Immature natural killer cell (primary cell): ENCODE measurements at places on chromosomes 12 and 14.

GRCh38 chr14:88998027-88998426 lies 173.6 kb downstream of the TTC8 start:
- H3K4me3 ChIP-seq: no peak overlapping the region
- H3K27ac ChIP-seq: no peak overlapping the region
- DNase-seq: no peak
- no peaks in the 10 kb centered on the region for H3K36me3 ChIP-seq
- H3K27me3 ChIP-seq: peaks cover 5% of the 10 kb centered on the region

- H3K4me1 ChIP-seq: peaks cover 14% of the 10 kb centered on the region
- no peak for DNase-seq
- no peak overlapping the region for H3K4me3 ChIP-seq
- no peak overlapping the region for H3K27ac ChIP-seq
These were observed 109.1 kb upstream of the MAX start for GRCh38 chr14:65211341-65211987.

DNA sequence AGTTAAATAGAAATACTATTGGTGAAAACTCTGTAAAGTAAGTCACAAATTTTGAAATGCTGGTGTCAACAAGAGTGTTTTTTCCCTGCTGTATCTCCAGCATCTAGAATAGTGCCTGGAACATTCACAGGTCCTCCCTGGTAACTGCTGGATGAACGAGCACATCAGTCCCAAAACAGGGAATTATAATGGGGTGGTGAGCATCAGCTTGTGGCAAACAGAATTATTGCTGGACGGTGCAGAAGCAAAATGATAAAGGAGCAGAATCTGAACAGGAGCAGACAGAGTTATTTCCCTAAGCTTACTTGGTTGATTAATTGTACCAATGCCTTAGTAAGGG lies 129.9 kb downstream of the GRIP1 start:
- no peaks in the 10 kb centered on the region for H3K36me3 ChIP-seq
- H3K4me1 ChIP-seq: no peaks in the 10 kb centered on the region
- no peaks in the 10 kb centered on the region for H3K27me3 ChIP-seq
- DNase-seq: no peak

DNA sequence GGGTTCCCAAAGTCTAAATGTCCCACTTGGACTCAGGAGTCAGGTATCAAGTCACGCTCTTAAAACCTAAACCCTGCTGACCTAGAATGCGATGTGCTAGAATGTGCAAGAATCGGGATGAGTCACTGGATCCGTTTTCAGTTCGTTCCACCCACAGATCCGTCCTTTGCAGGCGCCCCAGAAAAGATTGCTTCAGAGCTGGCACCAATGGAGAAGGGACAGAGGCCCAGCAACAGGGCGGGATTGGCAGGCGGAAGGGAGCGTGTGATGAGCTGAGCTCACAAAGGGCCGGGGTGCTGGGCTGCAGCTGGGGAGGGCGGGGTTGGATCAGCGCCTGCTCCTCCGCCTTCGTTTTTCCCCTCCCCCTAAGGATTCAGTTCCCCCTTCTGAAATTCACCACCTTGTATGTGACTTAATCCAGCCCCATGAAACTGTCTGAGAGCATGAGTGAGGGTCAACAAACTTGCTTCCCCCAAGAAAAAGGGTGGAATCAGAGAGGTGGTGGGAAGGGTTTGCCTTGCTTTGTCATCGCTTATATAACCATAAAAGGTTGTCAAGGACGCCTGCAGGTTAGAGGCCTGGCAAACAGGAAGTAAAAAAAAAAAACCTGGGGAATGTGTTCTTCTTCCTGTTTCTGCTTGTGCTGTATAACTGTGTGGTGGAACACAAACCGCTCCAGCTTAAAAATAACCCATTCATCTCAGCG lies 2.8 kb upstream of the UBC start:
- H3K4me1 ChIP-seq: peaks cover 92% of the 10 kb centered on the region
- H3K36me3 ChIP-seq: peaks cover 23% of the 10 kb centered on the region
- peaks cover 56% of the 10 kb centered on the region for H3K27me3 ChIP-seq
- peak overlapping the region; percentile 96 for H3K27ac ChIP-seq

DNA sequence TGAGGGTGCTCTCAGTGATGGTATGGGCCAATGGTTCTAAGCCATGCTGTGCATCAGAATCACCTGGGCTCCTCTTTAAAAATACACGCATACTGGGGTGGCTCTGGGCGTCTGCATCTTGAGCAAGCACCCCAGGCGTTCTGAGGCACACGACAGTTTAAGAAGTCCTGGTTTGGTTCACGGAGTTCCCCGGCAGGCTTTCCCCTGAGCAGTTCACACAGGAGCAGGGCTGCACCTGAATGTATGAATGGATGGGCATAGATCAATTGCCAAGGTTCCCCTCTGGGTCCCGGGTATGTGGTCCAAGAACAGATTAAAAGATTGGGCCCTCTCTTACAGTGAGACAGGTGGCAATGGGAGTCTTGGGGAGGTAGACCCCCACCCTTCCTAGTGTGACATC lies 395.3 kb downstream of the DPF3 start:
- no peak overlapping the region for H3K4me3 ChIP-seq
- no peaks in the 10 kb centered on the region for H3K4me1 ChIP-seq
- DNase-seq: no peak
- H3K27me3 ChIP-seq: peaks cover 2% of the 10 kb centered on the region

GRCh38 chr14:30638926-30639325 lies 16.8 kb downstream of the SCFD1 start:
- no peak overlapping the region for H3K4me3 ChIP-seq
- no peaks in the 10 kb centered on the region for H3K27me3 ChIP-seq
- H3K27ac ChIP-seq: no peak overlapping the region
- peaks cover 13% of the 10 kb centered on the region for H3K36me3 ChIP-seq
- H3K4me1 ChIP-seq: peaks cover 1% of the 10 kb centered on the region

- H3K27ac ChIP-seq: no peak overlapping the region
- no peak overlapping the region for H3K4me3 ChIP-seq
- no peak for DNase-seq
These were observed 134.2 kb downstream of the RPS29 start for GRCh38 chr14:49451938-49452337.

GRCh38 chr14:23168246-23168645 lies 15.2 kb downstream of the SLC7A8 start:
- H3K27me3 ChIP-seq: peaks cover 3% of the 10 kb centered on the region
- H3K4me1 ChIP-seq: no peaks in the 10 kb centered on the region
- no peak overlapping the region for H3K27ac ChIP-seq
- no peak overlapping the region for H3K4me3 ChIP-seq

- DNase-seq: no peak
- H3K36me3 ChIP-seq: no peaks in the 10 kb centered on the region
- H3K27me3 ChIP-seq: no peaks in the 10 kb centered on the region
- H3K27ac ChIP-seq: no peak overlapping the region
- H3K4me3 ChIP-seq: no peak overlapping the region
- peaks cover 3% of the 10 kb centered on the region for H3K4me1 ChIP-seq
These were observed 63.1 kb downstream of the A2M start for GRCh38 chr12:9052610-9053009.

- no peak for DNase-seq
- peaks cover 2% of the 10 kb centered on the region for H3K27me3 ChIP-seq
- H3K4me1 ChIP-seq: no peaks in the 10 kb centered on the region
- no peak overlapping the region for H3K27ac ChIP-seq
These were observed 250.6 kb downstream of the RGS6 start for GRCh38 chr14:72182708-72183432.

DNA sequence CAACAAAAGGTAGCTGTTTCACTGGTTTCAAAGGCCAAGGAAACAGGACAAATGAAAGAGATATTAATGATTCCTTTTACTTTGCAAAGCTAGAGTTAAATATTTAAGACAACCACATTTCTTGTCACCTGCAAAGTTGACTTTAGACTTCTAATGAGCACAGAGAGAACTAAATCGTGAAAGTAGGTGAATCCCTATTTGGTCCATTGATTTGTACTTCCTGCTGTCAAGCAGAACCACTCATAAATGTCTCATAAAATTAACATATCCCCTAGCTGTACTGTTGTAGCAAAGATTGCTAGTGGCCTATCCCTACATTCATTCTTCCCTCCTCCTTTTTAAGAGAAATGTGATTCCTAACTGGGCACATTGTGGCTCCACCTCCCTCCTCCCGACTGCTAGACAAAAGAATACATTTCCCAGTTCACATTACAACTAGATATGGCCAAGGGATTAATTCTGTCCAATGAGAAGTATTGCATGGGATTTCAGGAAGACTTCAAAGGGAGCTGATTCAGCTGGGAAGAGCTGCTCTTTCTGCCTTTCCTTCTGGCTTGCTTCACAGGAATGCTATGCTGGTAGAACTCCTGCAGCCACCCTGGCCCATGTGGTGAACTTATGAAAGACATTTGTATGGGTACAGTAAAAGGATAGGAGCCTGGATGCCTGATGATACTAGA lies 227.5 kb upstream of the ABCD2 start:
- peaks cover 6% of the 10 kb centered on the region for H3K36me3 ChIP-seq
- no peak overlapping the region for H3K4me3 ChIP-seq
- no peak overlapping the region for H3K27ac ChIP-seq
- peaks cover 1% of the 10 kb centered on the region for H3K27me3 ChIP-seq
- H3K4me1 ChIP-seq: no peaks in the 10 kb centered on the region
- DNase-seq: no peak

- H3K27ac ChIP-seq: no peak overlapping the region
- peaks cover 13% of the 10 kb centered on the region for H3K36me3 ChIP-seq
- H3K27me3 ChIP-seq: peaks cover 5% of the 10 kb centered on the region
- no peak for DNase-seq
- H3K4me1 ChIP-seq: no peaks in the 10 kb centered on the region
These were observed 81.9 kb upstream of the ZFP36L1 start for GRCh38 chr14:68874746-68875155.

GRCh38 chr14:47040550-47040949 lies 389.0 kb upstream of the RPL10L start:
- H3K4me3 ChIP-seq: no peak overlapping the region
- DNase-seq: no peak
- H3K27me3 ChIP-seq: no peaks in the 10 kb centered on the region
- H3K27ac ChIP-seq: no peak overlapping the region
- H3K4me1 ChIP-seq: no peaks in the 10 kb centered on the region

GRCh38 chr12:52353766-52354165 lies 13.5 kb downstream of the KRT85 start:
- no peaks in the 10 kb centered on the region for H3K36me3 ChIP-seq
- peaks cover 40% of the 10 kb centered on the region for H3K4me1 ChIP-seq
- peaks cover 23% of the 10 kb centered on the region for H3K27me3 ChIP-seq

DNA sequence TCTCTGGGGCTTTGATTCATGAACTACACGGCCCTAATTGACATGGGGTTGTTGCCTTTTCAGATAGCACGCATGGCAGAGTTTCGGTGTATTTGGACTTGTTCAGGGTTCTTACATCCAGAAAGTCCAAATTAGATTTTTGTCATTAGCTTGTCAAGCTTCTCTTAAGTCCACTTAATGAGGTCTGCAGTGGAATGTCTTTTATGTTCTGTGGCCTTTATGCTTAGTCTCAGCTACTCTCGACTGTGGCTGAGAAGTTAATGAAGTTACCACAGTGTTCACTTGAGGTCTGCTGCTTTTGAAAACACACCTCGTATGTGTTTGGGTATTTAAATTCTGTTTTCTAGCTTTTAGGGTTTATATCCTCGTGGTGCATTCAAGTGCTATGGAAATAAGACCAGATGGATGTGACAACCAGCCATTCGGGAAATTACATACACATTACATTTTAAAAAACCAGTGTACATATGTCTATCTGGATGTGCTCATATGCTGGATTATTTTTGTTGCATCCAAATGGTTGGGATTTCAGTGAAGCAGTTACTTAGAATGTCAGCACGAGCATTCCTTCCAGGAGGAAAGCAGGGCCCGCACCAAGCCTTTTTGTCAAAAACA lies 80.2 kb downstream of the RMST start:
- H3K36me3 ChIP-seq: no peaks in the 10 kb centered on the region
- H3K4me1 ChIP-seq: no peaks in the 10 kb centered on the region
- no peak overlapping the region for H3K4me3 ChIP-seq
- H3K27me3 ChIP-seq: no peaks in the 10 kb centered on the region
- H3K27ac ChIP-seq: no peak overlapping the region

- no peak for DNase-seq
- no peak overlapping the region for H3K27ac ChIP-seq
These were observed 86.8 kb downstream of the NUAK1 start for GRCh38 chr12:106051853-106052531.

- peaks cover 4% of the 10 kb centered on the region for H3K36me3 ChIP-seq
- no peak overlapping the region for H3K27ac ChIP-seq
- H3K4me1 ChIP-seq: peaks cover 83% of the 10 kb centered on the region
- peaks cover 2% of the 10 kb centered on the region for H3K27me3 ChIP-seq
- no peak overlapping the region for H3K4me3 ChIP-seq
- DNase-seq: no peak
These were observed 182.1 kb downstream of the CHST11 start for GRCh38 chr12:104638851-104639240.

DNA sequence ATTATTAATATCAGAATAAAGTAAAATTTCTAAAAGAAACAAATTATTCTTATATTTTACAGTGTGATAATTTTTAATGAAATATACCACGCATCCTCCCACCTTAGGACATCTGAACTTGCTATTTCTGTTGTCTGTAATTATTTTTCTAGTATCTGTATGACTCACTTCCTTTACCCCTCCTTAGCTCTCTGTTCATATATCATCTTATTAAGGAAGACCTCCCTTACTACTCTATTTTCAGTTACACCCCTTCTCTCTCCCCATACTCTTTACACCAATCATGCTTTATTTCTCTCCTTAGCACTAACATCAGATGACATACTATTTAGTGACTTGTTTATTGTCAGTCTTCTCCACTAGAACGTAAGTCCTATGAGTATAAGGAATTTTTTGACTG lies 34.2 kb upstream of the C12orf50 start:
- peaks cover 19% of the 10 kb centered on the region for H3K4me1 ChIP-seq
- H3K4me3 ChIP-seq: no peak overlapping the region
- DNase-seq: no peak

DNA sequence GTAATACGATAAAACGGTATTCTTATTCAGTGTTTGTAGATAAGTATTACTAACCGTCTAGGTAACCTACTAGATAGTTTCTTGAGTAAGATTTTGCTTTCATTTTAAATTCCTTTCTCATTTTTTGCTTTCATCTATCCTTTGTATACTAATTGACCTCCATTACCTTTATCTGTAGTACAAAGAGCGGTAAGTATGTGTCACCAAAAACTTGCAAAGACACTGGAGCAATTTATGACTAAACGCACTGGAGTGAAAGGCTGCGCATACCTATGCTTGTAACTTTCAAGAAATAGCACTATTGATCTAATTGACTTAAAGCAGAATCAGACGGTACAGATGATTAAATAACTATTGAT lies 1.7 kb downstream of the ARHGAP5 start:
- peaks cover 35% of the 10 kb centered on the region for H3K4me1 ChIP-seq
- peaks cover 23% of the 10 kb centered on the region for H3K27me3 ChIP-seq
- H3K36me3 ChIP-seq: no peaks in the 10 kb centered on the region
- DNase-seq: no peak
- peak overlapping the region; percentile 86 for H3K27ac ChIP-seq
